Left lung (tissue), 14 donors: ENCODE measurements at places on chromosomes 4 and X. TPM values are rescaled to one million over a fixed set of nuclear protein-coding genes. Genes with fewer than 3 reads are reported as not detected.

DNA sequence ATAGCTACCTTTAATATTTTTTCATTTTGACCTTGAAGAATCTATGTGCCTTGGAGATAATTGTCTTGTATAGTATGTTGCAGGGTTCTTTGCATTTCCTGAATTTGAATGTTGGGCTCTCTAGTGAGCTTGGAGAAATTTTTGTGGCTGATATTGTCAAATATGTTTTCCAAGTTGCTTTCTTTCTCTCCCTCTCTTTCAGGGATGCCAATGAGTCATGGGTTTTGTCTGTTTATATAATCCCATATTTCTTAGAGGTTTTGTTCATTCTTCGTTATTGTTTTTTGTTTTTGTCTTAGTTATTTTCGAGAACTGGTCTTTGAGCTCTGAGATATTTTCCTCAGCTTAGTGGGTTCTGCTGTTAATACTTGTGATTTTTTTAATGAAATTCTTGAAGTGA is 20.7 kb downstream of the RAB40AL start:
- no peak for DNase-seq

Gene ADGRG2
- 2.4 TPM for total RNA-seq

GRCh38 chrX:56569378-56570057 is 6.1 kb downstream of the UBQLN2 start:
- no peak for DNase-seq

- no peak for DNase-seq
These were observed 115.4 kb downstream of the PTTG2 start for GRCh38 chr4:38075370-38076152.

- DNase-seq, result no peak
These were observed 13.2 kb upstream of the PDE6B start for GRCh38 chr4:612052-612748.

DNA sequence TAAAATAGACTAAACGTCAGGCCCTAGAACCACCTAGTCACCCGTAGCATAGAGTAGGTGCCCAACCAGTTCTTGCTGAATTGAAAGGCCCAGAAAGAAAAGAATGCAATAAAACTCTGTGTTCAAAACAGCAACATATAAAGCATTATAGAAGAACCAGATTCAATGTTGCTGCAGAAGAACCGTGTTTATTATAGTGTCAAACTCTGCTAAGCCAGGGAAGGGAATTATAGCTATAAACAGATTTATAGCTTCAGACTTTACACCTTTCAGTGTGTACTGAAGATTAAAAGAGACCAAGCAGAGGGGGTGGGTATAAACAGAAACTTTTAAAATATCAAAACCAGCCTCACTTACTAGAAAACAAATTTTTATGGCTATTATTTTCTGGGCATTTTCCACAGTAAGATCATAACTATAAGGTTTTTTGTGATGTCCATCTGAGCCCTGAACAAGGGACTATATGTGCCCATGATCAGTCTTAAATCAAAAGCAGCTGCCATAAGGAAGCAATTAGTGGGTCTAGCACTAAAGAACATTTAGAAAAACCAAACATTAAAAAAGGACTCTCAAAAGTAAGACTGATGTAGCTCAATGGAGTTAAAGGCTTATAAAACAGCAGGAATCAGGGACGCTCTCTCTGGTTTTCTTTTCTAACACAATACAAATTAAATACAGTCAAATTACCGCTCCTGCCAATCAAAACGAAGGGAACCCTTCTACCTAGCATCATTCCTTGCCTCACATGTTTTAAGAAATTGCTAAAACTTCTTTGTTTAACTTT is 219.7 kb upstream of the ETNPPL start:
- DNase-seq, result no peak

Gene USP17L26
- total RNA-seq, result not detected

Gene TASL
- total RNA-seq, result 6.2 TPM

GRCh38 chr4:15145709-15146108 is 143.4 kb downstream of the CPEB2 start:
- DNase-seq, result no peak

Gene NAP1L3
- total RNA-seq, result 2.0 TPM

- DNase-seq, result no peak
These were observed 49.0 kb upstream of the SHISA3 start for GRCh38 chr4:42348247-42348646.

GRCh38 chr4:72567036-72567435 is 2.0 kb downstream of the ADAMTS3 start:
- no peak for DNase-seq

DNA sequence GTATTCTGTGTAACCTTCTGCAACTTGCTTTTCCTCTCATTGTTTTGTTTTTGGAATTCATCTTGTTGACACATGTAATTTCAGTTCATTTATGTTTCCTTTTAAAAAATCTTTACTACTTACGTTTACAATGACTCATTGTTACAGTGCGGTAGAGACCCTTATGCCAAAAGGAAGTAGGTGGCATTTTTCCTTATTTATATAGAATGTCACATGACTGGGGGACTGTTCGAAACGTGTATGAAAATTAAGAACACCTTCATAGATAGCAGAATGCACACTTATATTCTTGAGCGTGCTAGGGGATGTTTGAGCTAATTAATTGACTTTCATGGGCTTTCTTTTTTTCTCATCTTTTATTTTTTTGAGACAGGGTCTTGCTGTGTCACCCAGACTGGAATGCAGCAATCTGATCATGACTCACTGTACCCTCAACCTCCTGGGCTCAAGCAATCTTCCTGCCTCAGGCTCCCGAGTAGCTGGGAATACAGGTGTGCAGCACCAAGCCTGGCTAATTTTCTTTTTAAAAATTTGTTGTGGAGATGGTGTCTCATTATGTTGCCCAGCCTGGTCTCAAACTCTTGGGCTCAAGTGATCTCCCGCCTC is 7.3 kb downstream of the REPS2 start:
- DNase-seq, result no peak

DNA sequence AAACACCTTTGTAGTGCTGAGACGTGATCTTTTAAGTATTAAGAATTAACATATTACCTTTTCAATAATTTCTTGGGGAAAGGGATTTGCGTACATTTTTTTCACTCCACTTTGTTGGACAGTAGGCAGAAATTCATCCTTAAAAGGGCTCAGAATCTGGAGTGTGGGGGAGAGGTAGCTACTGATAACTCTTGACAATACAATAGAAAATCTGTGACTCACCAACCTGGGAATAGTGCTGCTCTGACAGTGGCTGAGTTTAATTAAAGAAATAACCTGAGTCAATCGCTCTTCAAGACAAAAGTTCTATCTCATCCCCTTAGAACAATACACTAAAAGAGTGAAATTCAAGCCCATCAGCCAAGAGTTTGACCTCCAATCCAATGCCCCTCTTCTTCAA is 60.2 kb downstream of the SLC9A7 start:
- no peak for DNase-seq

DNA sequence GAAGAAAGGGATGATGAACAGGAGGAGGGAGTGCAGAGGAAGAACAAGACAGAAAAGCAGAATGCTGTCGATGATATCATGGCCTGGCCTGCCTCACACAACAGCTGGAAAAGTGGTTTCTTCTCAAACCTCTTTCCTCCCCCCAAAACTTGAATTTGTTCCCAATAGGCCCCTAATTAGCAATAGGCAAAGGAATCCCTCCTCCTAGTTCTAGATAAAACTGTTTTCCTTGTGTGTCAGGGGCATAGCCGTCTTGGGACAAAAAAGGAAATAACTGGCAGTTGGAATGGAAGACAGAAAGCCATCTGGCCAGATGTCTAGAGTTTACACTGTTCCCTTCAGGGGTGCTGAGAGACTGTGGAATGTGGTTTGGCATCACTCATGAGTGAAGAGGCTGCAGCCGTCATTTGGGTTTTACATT is 177.8 kb upstream of the C1QTNF7 start:
- peak; percentile 58 for DNase-seq

DNA sequence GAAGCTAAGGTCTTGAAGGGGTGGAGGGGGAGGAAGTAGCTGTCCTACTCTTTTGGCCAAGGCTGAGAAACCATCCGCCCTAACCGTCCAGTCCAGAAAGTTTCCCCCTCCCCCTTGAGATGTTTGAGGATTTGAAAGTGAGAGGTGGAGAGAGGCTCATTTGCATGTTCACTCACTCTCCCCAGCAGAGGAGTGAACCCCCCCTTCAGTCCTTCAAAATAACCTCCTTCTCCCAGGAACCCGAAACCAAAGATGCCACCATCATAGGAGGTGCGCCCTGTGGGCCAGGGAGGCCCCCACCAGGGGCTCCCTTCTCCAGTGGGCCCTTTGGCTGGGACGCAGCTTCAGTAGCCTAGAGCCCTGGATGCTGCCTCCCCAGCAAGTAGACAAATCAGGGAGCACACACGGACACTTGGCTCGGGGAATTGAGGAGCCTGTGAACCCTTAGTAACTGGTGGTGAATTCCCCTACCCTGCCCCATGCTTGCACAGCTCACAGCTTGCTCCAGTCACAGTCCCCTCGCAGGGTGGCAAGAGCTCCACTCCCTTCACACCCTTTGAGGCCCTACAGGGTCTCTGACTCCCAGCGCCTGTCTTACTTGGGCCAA is 25.6 kb downstream of the ELF4 start:
- no peak for DNase-seq

- DNase-seq, result no peak
These were observed 44.9 kb downstream of the SH3KBP1 start for GRCh38 chrX:19842542-19842941.

GRCh38 chrX:129945131-129945530 is 37.3 kb upstream of the BCORL1 start:
- no peak for DNase-seq

GRCh38 chr4:138831948-138832347 is 183.6 kb upstream of the NOCT start:
- no peak for DNase-seq

Gene PPARGC1A
- total RNA-seq, result 9.1 TPM

GRCh38 chrX:14420841-14421240 is 108.5 kb upstream of the GLRA2 start:
- DNase-seq, result peak; percentile 41

- DNase-seq, result no peak
These were observed 102.5 kb downstream of the FIP1L1 start for GRCh38 chr4:53479736-53480525.

GRCh38 chr4:83248486-83248885 is 36.1 kb downstream of the COQ2 start:
- no peak for DNase-seq

Gene IBSP
- not detected for total RNA-seq

- DNase-seq, result no peak
These were observed 18.4 kb upstream of the STK26 start for GRCh38 chrX:132004728-132005127.

Gene SPIN2A
- 0.60 TPM for total RNA-seq

DNA sequence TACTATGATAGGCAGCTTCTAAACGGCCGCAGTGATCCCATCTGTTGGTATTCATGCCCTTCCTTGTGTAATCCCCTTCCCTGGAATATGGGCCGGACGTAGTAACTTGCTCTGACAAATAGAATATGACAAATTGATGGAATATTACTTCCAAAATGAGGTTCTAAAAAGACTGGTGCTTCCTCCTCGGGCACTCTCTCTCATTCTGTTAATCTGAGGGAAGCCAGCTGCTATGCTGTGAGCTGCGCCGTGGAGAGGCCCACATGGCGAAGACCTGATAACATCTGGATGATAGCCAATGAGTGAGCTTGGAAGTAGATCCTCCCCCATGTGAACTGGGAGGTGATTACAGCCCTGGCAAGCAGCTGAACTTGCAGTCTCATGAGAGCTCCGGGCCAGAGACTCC is 27.2 kb upstream of the SLC25A4 start:
- DNase-seq, result peak; percentile 90

GRCh38 chr4:112057470-112057869 is 87.8 kb upstream of the FAM241A start:
- DNase-seq, result no peak

GRCh38 chr4:1172228-1172851 is at the start of gene SPON2:
Gene SPON2 (minus strand): TSS chr4:1172583.
- no peak for DNase-seq

- DNase-seq, result no peak
These were observed 20.4 kb downstream of the IQCM start for GRCh38 chr4:149795256-149795655.

Gene CCDC110
- total RNA-seq, result 2.1 TPM

DNA sequence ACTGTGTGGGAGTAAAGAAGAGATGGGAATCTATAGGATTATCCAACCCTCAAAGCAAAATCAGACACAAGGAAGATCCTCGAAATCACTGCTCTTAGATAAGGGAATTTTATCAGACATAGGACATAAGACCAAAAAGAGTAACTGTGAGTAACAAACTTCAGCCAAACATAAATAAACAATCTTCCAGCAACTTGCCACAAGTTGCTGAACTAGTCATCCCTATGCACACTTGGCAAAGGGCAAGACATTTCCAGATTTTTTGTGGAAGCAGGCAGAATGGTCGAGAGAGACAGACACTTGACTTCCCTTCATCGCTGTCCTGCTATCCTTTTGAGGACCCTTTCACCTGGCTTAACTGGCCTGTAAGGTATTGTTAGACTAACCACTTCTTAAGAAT is 89.6 kb downstream of the KCNIP4 start:
- no peak for DNase-seq

DNA sequence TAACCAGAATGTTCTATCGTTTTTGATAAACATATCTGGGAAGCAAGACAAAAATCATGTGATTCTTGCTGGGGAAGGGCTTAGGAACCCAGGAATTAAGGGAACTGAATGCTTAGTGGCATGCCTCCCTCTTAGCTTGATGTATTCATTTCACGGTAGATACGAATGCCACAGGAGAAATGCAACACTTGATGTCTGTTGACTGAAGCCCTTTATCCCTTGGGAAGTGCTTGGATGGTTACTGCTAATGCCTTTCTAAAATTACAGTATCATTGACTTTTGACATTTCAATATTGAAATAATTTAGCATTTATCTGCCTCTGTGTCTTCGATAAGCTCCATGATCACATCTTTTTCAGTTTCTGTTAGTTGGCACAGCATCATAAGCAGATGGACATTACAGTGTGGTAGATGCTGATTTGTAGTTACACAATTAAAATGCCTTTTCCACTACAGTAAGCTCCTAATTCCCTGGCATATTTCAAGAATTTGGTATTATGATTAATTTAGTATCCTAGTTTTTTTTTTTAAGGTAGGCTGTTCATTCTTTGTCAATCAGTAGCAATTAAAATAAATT is 226.7 kb downstream of the ARHGAP10 start:
- DNase-seq, result no peak

DNA sequence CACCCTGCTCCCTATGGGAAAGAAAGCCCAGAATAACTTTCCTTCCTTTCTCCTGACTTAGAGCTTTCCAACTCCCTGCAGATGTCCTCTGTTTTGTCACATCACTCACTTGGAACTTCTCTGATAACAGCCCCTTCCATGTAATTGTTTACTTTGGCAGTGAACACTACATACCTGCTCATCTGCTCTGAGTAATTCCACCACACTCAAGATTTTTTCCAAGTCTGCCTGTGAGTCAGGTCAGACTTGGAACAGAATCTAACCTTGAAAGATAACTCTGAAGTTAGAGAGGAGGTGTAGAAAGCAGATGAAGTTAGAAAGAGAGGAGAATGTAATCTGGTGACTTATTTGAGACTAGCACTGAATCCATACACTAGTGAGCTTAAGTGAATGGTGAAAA is 7.4 kb downstream of the MAGEB10 start:
- DNase-seq, result no peak

GRCh38 chrX:66919280-66919832 is 280.5 kb upstream of the EDA2R start:
- no peak for DNase-seq
